Right cardiac atrium (tissue), 5 donors: ENCODE measurements at places on chromosomes 11 and 22.

DNA sequence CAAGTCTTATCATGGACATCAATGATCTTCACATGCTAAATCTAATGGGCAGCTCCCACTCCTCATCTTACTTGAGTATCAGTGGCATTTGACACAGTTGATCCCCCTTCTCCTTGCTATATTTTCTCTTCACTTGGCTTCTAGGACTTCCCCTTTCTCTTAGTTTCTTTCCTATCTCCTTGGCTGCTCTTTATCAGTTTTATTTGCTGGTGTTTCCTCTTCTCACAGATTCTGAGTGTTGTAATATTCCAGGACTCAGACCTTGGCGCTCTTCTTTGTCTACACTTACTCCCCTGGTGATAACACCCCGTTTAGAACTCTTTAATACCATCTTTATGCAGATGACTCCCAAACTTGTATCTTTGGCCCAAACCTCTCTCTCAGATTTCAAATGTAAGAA, 33.9 kb upstream of the RASSF10 start:
- no peak for DNase-seq

- peak; percentile 87 for DNase-seq
Measured at GRCh38 chr11:8225589-8226036, 38.1 kb downstream of the LMO1 start.

DNA sequence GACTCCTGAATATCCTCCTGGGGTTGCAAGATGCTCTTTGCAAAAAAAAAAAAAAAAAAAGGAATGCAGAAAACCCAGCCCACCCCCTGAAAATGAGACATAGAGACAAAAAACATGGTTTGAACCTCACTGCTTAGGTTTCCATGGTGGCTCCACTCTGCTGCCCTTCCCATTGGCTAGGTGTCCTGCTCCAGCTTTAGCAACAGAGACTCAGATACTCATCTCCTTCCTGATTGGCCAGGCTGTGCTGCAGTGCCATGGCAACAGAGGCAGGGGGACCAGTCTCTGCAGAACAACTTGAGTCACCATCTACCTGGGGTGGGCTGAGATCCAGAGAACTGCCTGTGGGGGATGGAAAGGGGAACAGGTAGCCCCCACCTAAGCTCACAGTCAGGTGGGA, 17.4 kb upstream of the YWHAH start:
- DNase-seq: no peak

GRCh38 chr22:25508161-25508560, 56.3 kb upstream of the GRK3 start:
- DNase-seq: no peak

- no peak for DNase-seq
Measured at GRCh38 chr11:43845816-43846215, 34.8 kb upstream of the ALKBH3 start.

DNA sequence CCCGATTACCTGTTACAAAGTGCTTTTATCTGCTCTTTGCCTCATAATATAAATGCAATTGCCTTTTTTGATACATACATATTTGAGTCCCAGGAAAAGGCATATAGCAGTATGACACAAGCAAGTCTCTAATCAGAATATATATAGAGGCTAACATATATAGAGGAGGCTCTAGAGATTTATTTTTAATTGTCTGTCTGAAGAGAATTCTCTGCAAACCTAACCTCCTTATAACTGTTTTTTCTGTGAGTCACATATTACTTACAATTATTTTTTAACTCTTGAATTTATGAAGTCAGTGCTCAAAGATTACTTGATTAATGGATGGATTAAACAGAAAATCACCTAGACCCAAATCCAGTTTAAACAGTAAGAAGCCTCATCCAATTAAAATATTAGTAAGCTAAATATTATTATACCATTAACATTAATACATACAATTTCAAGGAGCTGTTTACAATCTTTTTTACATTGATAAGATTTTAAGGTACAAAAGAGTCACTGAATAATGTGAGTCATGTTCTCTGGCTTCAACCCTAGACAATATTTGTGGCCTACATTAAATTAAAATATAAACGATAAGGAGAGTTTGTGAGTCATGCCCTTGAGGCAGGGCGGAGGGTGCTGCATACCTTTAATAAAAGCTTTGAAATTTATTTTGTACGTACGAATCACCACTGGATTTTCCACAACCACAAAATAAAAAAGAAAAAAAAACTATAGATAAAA, 19.2 kb upstream of the MMP13 start:
- no peak for DNase-seq

DNA sequence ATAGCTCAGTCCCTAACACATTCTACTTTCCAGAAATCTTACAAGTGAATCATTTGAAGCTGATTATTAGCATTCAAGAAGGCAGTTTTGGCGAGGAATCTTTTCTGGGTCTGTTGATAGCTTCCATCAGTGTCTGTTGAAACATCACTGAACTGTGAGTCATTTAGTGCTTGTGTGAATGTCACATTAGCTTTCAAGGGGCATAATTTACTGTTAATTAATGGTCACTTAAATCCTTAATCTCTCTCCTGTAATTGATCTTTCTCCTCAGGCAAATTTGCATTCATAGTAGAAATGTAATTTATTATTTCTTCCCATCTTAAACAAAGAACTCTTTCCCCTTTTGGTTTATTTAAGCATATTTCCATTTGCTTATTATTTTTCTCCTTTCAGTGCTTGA, 2.6 kb downstream of the HTR3B start:
- DNase-seq: no peak

- peak; percentile 88 for DNase-seq
Measured at GRCh38 chr11:68383976-68384501, 71.6 kb downstream of the LRP5 start.

DNA sequence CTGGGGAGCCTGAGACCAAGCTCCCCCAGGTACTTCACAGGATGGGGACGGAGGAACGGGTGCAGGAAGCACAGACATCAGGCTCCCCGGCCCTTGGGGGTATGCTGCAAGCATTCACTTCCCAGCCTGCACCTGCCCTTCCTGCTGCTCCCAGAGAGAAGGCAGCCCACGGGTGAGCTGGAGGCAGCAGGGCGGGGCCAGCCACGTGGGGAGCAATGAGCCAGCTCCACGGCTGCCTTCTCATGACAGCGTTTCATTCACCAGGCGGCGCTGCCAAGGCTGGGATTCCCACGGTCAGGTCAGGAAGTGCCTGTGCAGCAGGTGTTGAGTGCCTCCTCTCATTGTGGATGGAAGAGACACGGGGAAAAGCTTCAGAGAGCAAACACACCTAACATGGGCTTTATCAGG, 14.5 kb upstream of the PHLDA2 start:
- DNase-seq: peak; percentile 70

GRCh38 chr22:38792833-38793232, 1.1 kb downstream of the DNAL4 start:
- no peak for DNase-seq

DNA sequence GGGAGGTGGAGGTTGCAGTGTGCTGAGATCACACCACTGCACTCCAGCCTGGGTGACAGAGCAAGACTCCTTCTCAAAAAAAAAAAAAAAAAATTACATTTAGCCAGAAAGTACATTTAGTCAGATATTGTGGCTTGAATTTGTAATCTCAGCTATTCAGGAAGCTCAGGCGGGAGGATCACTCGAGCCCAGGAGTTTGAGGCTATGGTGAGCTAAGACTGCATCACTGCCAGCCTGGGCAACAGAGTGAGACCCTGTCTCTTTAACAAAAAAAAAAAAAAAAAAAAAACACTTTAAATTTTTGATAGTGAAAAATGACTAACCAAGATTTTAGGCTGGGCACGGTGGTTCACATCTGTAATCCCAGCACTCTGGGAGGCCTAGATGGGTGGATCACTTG, 27.3 kb downstream of the MRTFA start:
- no peak for DNase-seq

- no peak for DNase-seq
Measured at GRCh38 chr11:22670830-22671229, 4.4 kb downstream of the GAS2 start.

DNA sequence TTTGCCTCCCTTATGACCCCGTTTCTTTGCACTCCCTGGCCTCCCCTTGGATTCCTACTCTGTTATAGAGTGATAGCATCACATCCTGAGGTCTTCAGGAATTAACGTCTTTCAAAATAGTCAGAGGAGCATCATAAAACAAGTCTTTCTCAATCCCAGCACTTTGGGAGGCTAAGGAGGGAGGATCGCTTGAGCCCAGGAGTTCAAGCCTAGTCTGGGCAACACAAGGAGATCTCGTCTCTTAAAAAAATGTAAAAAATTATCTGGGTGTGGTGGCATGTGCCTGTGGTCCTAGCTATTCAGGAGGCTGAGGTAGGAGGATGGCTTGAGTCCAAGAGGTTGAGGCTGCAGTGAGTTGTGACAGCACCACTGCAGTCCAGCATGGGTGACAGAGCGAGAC, 68.7 kb upstream of the AMPD3 start:
- no peak for DNase-seq

DNA sequence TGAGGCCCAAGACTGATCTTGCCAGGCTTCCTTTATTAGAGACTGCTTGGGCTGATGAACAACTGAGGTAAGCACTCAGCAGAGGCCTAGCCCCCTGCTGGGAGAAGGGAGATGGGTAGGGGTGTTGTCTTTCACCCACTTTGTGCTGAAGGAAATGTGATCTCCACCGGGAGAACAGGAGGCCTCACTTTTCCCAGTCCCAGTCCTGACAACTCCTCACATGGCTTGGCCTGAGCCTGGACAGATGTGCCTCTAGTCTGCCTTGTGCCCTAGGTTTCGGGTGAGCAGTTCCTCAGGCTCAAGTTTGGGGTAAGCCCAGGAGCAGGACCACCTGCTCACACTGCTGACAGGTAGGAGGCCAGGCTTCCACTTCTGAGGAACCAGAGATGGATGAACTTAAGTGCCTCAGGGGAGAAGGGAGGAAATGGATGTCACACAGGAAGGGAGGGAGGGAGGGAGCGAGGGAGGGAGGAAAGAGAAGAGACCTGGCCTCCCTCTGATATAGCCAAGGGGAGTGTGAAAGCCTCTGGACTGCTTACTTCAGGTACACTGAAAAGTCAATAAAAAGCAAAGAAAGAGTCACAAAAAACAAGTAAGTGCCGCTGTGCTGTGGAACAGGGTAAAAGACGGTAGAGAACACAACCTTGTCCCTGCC, 8.1 kb downstream of the CLPB start:
- no peak for DNase-seq

DNA sequence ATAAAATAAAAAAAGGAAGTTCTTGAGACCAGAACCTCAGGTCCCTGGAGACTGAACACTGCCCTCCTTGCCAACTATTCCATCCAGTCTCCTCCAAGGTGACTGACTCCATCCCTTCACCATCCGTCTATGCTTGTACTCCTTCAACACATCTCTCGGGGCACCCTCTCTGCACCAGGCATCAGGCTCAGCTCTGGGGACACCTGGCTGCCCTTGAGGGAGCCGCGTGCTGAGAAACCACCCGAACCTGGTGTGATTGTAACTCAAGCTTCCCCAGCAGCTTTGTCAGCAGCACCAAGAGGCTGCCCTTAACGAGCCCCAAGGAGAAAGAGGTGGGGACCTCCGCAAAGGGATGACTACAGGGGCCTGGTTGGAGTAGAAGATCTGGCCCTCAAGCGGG, 1.7 kb downstream of the PTPN5 start:
- DNase-seq: no peak

DNA sequence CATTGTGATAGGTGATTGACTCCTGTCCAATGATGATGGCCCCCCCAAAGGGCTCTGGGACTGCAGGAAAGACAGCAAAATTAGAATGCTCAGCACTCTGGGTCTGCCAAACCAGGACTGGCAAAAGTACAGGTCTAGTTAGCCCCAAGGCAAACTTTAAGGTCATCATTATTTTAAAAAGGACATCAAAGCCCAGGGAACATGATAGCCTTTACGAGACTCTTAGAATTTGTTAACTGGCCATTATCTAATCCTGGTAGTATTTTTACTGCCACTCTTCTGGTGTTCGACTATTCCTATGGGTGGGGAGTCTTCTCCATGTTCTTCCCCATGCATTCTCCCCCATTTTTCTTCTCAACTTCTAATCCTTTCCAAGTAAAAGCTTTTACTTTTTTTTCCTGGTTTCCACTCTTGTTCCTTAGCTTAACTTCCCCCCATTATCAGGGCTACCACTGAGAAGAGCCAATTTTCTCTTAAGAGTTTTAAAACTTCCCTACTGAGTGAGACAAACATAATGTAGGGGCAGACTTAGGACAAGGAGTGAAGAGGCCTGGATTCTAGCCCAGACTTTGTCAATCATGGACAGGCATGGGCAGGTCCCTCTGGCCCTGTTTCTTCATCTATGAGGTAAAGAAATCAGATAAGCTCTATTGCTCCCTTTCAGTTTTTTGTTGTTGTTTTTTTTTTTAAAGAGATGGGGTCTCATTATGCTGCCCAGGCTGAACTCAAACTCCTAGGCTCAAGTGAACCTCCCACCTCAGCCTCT, 7.1 kb downstream of the DDB1 start:
- no peak for DNase-seq

DNA sequence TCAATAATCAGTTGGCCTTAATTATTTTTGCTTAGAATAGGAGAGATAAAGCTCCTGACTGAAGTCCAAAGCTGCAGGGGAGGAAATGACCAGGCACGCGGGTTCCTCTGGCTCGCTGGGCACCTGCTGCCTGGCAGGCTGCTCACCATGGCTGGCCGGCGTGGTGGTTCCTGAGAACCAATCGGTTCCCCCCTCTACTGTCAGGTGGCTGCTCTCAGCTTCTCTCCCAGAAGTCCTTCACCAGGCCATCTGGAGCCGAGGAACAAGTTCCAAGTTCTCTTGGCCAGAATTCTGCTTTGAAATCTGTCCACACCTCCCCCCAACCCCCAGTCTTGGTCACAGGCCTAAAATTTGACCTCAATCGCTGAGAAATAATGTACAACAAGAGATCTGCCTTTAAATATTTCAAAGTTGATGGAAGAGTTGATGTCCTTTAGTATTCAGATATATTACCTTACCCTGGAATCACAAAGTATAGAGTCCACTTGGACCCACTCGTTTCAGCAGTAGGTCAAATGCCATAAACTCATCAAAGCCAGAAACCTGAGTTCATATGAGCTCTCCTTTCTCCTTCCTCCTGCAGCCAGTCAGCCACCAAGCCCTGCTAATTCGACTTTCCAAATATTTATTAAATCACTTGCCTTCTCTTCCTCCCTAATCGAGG, 25.2 kb downstream of the EXPH5 start:
- DNase-seq: peak; percentile 52

GRCh38 chr11:94854770-94855633, 86.8 kb downstream of the AMOTL1 start:
- DNase-seq: peak; percentile 48

- DNase-seq: no peak
Measured at GRCh38 chr11:96256215-96257011, 86.6 kb downstream of the MAML2 start.
